ENCODE measurements at places on chromosomes 2 and 18.

GRCh38 chr2:143564419-143564818 is 435.2 kb downstream of the ARHGAP15 start:
- DNase-seq = peak; percentile 18

DNA sequence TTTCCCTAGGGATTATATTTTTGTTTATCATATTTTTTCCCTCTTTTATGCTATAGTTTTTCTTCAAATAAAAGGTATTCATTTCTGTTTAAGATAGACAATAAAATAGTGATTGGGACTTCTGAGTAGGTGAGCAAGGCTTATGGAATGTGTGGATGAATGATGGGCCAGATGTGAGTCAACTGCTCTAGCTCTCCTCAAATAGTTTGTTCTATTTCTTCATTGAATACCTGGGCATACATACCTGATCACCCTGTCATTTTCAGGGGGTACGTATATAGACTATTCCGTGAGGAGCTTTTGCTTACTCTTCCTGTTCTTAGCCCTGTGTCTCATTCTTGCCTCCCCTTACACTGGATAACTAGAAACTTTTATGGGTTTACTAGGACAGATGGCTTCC is 41.9 kb downstream of the BABAM2 start:
- no peak for DNase-seq

GRCh38 chr2:8298783-8299182 is 383.1 kb upstream of the ID2 start:
- DNase-seq = no peak

- no peak for DNase-seq
These were observed 1035.5 kb downstream of the SOCS6 start for GRCh38 chr18:71324356-71324755.

DNA sequence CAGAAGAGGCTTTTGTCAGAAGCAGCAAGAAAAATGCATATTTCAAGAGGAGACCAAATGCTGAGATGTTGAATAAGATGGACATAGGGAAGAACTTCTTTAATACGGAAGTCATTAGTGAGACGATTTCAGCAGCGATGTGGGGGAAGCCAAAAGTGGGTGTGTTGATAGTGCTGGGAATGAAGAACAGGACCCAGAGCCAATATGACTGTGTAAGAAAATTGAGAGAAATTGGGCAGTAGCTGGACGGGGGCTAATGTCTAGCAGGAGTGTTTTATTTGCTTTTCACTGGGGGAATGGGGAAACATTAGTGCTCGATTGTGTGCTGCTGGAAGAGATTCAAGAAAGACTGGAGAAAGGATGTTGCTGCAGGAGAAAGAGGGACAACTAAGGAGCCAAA is 788.7 kb upstream of the KLHL29 start:
- no peak for DNase-seq

GRCh38 chr2:185833864-185834263 is 95.3 kb downstream of the FSIP2 start:
- DNase-seq = no peak

- no peak for DNase-seq
These were observed 3.6 kb upstream of the ECEL1 start for GRCh38 chr2:232491139-232491780.

DNA sequence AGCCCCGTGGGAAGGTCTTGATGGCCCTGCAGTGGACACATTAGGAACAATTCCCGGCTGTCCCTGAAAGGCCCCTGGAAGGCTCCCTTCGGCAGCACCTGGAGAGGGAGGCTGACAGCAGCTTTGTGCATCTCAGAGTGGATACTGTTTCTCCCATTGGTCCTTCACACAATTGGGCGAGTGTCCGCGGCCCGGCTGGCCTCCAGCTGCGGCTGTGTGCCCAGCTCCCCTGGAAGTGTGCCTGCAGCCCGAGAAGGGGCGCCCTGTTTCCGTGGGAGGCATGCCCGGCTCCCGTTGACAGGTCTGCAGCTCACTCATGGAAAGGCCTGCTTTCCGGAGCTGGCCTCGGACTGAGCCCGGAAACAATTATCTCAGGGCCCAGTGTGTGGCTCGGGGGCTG is 103.7 kb downstream of the LPIN1 start:
- DNase-seq = no peak

DNA sequence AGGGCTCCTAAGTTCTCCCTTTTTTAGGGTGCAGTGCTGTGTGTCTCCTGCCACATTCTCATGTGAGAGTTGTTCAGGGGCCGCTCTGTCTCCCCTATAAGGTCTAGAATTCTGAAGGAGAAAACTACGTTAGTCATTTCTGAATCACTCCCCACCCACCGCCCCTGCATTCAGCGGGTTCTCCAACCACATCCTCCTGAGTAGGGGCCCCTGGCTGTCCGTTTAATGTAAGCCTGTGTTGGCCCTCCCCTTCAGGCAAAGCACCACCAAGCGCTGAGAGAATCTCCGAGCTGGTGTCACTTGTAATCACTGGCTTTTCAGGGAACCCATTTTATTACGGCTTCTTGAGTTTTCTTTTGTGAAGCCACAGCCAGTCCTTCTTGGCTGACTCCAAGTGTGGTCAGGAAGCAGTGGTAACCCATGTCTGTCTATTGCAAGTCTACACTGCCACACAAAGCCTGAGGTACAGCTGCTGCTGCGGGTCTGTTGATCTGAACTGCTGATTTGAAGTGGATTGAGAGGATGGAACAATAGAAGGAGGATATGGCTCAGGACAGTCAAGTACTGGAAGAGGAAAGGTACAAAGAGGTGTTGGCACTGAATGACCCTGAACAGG is 16.9 kb downstream of the LCT start:
- DNase-seq = peak; percentile 82

DNA sequence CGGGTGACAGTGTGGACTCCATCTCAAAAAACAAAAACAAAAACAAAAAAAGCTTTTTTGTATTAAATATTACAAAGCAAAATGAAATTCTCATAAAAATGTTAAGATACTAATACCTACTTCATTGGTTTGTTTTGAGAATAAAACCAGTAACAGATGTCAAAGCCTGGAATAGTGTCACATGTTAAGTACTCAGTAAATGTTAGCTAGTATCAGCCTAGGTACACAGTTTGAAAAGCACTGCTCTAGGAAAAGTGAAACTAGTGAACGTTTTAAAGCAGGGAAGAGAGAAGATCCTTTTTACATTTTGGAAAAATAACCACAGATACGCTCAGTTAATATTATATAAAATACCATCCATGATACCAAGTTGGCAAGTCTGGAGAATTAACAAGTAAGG is 37.1 kb upstream of the ADAM17 start:
- no peak for DNase-seq

DNA sequence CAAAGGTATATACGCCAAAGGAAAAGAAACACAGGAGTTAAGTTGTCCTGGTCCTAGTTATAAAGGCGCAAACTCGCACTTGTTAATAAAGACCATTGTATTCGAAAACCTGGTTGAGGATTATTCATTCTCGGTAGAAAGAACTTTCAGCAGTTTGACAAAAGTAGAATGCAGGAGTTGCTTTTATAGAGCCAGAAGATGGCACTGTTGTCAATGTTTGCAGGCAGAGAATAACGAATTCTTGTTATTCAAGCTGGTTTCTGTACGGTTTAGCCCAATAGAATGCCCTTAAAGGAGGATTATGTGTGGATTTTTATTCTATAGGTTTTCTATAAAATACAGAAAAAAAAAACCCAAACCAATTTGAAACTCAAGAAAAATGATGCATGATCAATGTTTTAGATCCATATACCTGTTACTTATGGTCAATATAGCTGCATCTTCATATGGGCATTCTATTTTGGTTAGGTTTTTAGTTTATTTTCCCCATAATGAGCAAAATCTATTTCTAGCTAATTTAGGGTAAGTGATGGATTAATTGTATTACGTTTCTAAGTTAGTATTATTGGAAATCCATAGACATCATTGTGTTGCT is 510.3 kb downstream of the PLCL1 start:
- DNase-seq = no peak

DNA sequence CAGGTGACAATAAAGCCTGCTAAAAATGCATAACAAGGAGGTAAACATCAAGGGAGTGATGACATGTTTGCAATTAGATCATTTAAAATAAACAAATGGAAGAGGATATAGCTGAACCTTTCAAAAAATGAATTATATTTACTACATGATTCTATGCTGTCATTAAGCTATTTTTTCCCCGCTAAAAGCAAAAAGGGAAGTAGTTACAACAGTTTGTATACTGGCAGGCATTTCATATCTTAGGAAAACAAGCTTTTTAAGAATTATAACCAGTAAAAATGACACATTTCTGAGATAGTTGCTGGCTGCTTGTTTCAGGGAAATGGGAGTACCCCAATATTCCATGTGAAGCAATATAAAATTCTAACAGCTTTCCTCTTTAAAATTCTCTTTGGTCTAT is 89.1 kb upstream of the ITGB6 start:
- no peak for DNase-seq

DNA sequence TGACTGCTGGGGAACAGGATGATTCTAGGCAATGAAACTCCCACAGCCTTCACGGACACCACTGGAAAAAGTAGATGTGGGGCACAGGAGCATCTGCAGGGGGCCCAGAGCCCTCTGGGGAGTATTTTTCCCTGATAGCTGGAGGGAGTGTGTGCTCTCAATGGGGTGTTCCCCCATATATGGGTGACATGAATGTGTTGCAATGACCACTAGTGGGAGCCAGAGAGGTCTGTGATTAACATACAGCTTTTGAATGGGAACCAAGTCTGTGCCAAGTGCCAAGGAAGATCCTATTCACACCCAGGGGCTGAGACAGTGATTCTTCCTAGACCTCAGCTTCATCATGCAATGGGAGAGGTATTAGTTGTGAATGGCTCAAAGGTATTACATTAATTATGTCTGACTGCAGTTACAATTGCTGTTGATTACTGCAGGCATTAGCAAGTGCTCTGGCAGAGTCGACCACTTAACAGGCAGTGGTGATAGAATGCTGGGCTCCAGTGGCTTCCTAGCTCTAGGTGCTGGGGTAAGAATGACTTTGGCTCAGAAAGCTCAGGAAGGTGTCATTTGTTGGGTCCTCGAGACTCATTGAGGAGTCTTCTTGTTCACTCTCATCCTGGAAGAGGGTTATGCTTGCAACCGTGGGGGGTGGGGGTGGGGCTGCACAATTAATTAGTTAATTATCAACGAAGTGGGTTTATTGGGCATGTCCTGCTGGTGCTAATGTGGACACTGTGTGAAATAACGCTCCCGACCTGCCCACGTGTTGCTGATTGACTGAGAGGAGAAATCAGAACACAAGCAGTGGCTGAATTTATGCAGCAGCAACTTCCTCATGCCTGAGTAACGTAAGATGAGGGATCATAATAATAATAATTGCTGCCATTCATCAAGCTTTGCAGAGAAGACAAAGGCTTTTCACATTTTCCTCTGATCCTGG is 194.1 kb downstream of the CLIP4 start:
- peak; percentile 65 for DNase-seq

GRCh38 chr2:201939453-201939941 is 94.2 kb upstream of the FZD7 start:
- DNase-seq = no peak

DNA sequence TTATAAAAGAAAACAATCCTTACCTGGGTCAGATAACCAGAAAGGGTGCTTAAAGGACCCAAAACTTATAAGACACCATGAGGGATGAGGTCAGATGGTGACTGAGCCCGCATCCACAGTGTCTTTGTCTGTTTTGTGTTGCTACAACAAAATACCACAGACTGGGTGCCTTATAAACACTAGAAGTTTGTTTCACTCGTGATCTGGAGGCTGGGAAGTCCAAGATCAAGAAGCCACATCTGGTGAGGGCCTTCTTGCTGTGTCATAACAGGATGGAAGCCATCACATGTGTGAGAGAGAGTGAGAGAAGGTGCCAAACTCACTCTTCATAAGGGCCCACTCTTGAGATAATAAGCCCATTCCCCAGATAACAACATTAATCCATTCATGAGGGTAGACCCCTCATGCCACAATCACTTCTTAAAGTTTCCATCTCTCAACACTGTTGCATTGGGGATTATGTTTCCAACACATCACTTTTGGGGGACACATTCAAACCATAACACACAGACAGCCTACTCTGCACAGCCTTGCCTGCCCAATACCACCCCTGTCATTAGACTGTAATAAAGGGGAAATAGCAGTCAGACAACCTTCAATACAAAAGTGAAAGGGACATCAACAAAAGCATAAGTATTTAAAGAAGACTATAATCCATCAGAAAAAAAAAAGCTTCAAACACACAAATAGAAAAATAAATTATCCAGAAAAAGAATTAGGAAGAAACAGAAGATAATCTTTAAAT is 249.8 kb downstream of the ANAPC1 start:
- no peak for DNase-seq

- DNase-seq = no peak
These were observed 1.0 kb upstream of the HOXD12 start for GRCh38 chr2:176098366-176099158.

DNA sequence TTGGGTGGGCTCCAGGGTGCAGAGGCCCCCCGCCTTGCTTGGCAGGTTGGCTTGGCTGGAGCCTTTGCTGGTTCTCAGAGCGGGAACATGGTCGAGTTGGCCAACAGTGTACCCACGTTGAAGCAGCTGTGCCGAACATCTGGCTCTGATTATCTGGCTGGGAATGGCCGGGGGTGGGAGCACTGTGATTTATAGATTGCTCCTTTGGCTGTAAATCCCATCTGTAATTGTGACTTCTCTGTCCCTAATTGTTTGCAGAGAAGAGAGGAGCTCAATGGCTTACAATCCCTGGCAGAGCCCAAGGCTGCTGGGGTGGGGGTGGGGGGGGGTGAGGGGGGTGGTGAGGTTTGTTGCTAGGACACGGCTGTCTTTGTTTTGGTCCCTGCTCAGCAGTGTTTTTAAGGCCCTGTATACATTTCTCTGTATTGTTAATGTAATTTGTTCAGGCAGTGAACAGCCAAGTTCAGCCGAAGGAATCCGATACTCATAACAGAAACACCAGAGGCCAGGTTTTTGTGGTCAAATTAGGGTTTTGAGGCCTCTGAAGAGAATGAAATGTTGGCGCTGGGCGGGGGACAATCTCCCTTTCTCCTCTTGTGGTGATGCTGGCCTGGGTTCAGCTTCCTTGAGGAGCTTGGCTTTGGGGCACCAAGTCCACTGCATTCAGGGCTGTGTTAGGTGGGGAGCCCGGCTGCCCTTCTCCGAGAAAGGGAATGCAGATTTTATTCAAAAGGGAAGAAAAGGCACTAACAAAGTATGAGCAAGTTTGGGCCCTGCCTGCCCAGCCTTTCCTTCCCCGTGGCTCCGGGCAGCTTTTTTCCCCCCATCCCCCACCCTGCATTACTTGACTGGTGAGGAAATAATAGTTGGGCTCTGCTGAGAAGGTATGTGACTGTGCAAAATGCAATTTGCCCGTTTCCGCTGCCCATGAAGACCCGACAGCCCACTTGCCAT is 82.5 kb downstream of the TCF7L1 start:
- DNase-seq = no peak

- peak; percentile 71 for DNase-seq
These were observed 42.3 kb downstream of the SPRED2 start for GRCh38 chr2:65390134-65390533.

- no peak for DNase-seq
These were observed 909 bp downstream of the TMEM87B start for GRCh38 chr2:112055730-112056625.
